ENCODE measurements at places on chromosomes 3 and 15.

- no peak for DNase-seq
These were observed 7.2 kb upstream of the EOMES start for GRCh38 chr3:27729325-27729724.

- DNase-seq, result no peak
These were observed 226.0 kb upstream of the GOLGA6L4 start for GRCh38 chr15:84009616-84010015.

GRCh38 chr15:83099290-83099689 is 8.2 kb upstream of the TM6SF1 start:
- DNase-seq, result no peak

- no peak for DNase-seq
These were observed 12.4 kb upstream of the USP3 start for GRCh38 chr15:63491979-63492378.

DNA sequence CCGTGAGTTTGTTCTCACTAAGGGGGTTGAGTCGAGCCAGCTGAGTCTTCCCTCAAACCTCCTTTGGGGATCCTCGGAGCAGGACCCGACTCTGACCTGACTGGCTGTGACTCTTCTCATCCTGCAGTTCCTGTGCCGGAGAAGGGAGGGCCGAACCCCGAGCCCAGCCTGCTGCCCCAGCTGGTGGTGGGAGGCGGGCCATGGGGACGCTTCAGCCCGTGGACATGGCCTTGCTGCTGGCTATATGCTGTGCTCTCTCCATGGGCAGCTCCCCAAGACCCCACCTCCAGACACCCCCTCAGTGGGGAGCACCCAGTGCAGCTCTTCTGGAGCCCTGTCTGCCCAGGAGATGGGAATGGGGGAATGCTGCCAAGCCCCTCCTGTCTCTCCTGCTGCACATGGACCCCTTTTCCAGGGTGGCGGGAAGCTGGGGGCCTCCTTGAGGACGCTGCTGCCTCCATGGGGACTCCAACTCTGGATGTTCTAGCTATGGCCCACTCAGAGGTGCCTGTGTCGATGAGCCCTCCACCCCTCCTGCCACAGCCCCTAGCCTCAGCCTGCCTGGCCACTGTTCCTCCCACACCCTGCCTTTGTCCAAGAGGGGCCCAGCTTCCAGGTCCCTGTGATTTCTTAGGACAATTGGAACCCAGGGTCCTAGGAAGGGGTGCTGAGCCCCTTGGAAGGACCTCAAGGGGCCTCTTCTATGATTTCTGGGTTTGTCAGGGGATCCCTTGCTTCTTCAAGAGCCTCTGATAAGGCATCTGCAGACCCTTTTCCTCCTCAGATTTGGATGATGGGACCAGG is 12.8 kb downstream of the C15orf39 start:
- no peak for DNase-seq

GRCh38 chr3:11832981-11833905 is 13.4 kb downstream of the TAMM41 start:
- DNase-seq, result no peak

GRCh38 chr3:141237701-141238521 is 6.3 kb downstream of the PXYLP1 start:
- DNase-seq, result no peak

GRCh38 chr15:69725957-69726356 is 273.3 kb downstream of the RPLP1 start:
- DNase-seq, result no peak

DNA sequence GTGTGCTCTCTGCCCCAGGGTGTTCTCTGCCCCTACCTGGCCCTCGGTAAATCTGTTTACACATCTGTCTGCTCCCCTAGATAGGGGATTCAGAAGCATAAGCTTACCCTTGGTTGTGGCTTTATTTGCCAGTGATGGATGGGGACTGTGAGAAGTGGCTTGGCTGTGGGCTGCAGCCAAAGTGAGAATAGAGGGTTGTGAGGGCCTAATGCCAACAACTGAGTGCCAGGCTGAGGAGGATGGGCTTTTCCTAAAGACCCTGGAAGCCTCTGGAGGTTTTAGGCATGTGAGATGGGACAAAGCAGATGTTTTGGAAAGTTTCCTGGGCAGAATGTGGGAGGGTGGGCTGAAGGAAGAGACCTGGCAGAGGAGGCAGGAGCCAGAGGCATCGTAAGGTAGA is 15.4 kb upstream of the APEH start:
- no peak for DNase-seq

- DNase-seq, result no peak
These were observed 16.2 kb downstream of the PTH1R start for GRCh38 chr3:46893763-46894162.

DNA sequence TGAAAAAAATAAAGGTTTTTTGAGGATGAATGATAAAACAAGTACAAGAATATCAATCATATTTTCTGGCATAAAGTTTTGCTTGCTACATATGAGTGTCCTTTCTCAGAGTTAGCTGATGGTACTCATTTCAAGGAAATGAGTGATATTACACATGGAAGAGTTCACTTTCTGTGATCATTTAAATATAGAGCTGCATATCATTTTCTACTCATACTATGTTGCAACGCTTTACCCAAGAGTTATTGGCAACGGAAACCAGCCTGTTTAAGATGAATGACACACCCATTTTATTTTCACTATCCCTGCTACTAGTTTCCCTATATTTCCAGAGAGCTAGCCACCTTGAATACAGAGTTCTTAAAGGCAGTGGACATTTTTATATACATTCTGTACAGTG is 35.4 kb upstream of the RBMS3 start:
- DNase-seq, result no peak

DNA sequence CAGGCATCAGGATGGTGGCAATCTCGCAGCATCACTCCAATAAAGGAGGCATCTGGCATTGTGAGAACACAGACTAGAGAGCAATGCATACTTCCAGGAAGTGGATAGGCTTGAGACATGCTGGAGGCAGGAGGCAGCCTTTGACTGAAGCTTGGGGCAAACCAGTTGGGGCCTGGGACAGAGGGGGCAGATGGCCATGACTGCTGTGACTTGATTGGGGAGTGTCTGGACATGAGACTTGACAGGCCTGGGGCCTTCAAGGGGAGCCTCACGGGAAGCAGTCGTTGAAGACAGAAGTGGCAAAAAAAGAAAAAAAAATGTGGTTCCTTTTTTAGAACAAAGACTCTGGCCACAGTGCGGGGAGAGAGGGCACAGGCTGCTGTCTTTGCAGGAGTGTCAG is 44.7 kb upstream of the CHRNA7 start:
- no peak for DNase-seq

- DNase-seq, result no peak
These were observed 339 bp downstream of the AMT start for GRCh38 chr3:49421890-49422378.

DNA sequence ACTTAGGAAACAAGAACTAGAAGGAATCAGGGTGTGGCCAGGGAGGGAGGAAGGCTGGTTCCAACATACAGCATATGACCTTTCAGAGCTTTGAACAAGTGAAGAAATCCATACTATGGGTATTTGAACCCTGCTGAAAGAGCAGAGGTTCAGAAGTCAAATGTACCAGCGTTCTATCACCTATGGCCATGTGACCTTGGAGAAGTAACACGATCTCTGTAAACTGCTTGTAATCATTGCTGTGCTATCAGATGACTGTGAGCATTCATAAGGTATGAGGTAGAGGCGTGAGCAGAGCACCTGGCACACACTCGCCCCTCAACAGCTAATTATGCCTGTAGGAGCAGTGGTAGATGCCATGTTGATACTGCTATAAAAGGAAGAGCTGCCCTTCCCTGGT is 55.2 kb downstream of the KLHL6 start:
- no peak for DNase-seq

- no peak for DNase-seq
These were observed 118.2 kb upstream of the STRIT1 start for GRCh38 chr3:155411500-155412223.

DNA sequence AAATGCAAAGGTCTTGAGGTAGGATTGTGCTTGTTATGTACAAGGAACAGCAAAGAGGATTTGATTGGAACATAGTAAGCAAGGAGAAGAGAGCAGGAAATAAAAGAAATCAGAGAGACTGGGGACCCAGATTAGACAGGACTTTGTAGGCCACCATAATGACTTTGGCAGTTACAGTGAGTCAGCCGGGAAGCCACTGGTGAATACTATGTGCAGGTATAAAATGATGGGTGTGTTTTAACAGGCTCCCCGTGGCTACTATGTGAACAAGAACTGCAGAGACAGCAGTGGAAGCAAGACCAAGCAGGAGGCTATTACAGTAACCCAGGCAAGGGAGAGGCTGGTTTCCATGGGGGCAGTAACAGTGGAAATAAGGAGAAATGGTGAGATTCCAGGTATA is 55.2 kb downstream of the NPTN start:
- no peak for DNase-seq

DNA sequence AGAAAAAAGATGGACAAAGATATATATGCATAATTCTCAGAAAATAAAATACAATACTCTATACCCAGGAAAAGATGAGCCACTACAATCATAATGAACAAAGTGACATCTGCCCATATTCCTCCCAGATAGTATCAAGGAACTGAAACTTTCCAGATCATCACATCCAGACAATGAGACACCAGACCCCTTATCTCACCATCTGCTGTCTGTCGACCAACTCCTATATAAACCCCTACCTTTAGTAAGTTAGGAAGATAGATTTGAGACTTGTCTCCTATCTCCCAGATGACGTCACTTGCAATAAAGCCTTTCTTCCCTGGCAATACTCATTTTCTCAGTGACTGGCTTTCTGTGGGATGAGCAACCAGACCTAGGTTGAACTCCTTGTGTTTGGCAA is 1071.6 kb downstream of the PLOD2 start:
- DNase-seq, result no peak

GRCh38 chr3:141525814-141526213 is 39.0 kb downstream of the RASA2 start:
- DNase-seq, result no peak

DNA sequence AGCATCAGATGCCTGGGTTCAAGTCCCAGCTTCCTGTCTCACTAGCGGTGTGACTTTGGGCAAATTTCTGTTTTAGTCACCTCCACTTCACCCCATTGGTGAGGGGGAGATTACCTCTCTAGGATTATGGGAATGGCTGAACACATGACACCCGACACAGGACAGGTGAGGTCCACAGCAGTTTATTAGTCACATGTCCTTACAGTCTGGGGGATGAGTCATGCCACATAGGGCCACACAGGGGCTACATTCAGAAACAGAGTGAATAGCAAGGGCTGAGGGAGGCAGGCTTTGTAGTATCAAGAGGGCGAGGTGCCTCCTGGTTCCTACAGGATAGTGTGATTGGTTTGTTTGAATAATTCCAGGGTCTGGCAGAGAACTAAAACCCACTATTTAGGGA is 15.2 kb upstream of the ITGA11 start:
- no peak for DNase-seq

DNA sequence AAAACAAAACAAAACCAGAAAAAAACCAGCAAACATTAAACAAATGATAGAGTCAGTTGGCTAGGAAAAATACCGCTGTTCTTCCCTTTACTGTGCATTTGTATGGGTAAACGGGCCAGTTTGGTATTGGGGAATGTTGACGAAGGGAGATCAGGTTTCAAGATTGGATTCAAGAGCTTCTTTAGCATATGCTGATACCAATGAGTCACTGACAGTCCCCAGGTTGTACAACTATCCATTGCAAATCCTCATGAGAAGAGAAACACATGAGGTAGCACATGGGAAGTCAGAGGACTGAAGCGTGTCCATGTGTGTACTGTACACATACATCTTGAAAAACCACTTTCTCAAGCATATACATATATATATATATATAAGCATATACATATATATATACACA is 25.6 kb downstream of the TIGIT start:
- DNase-seq, result no peak

DNA sequence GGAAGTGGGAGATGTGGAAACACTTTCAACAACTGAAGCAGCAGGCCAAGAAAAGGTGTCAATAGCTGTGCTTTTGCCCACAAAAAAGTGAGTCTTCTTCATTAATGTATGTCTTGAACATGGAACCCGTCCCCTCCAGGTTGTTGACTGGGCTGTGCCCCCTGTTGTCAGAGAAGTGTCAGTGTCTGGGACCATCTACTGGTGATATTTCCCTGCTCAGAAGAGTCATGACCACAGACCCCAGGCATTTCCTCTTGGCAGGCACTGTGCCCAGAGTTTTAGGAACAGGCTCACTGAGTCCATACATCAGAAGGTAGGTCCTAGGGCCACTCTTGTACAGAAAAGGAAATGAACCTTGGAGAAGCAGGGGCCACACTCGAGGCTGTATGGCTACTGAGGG is 54.8 kb upstream of the LARS2 start:
- no peak for DNase-seq

DNA sequence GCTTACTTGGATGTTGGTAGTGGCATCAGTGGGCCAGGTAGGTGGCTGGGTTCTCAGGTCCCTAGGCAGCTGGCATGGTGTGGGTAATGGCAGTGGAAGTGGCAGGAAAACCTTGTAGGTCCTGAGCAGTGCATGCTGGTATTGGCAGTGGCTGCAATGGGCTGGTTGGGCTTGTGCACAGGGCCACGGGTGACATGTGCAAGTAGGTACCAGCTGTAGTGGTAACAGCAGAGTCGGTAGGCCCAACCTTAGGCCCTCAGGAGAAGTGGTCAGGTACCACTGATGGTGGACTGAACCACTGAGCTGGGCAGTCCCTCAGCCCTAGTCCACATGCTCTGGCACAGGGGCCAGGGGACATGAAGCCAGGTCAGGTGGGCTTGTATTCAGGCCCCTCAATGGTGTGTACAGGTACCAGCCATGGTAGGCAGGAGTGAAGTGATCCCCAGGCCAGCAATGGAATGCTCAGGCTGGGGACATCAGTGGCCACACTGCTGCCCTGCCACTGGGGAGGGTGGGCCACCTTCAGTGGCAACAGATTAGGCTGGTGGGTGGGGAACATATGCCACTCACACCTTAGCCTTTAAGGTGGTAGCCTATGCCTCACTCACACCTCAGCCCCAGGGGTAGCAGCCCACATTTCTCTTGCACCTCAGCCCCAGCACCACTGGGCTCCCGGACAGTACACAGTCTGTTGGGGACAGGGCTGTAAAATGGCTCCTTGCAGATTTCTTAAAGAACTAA is 118.1 kb downstream of the LRRK1 start:
- no peak for DNase-seq

DNA sequence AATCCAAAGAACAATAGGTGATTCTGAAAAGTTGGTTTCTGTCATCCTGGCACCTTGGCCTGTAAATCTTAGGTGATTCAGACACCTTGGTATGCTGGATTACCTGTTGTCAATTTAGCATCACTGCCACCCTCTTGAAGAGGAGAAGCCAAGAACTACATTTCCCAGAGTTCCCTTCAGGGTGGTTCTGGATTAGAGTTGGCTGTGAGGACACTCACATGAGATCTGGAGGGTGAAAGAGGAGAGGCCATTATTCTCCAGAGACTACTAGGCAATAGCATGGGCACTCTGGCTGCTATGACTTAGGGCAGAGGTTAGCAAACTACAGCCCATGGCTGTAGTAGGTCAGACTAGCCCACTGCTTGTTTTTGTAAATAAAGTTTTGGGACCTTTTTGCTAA is 41.7 kb upstream of the CORO2B start:
- DNase-seq, result no peak

DNA sequence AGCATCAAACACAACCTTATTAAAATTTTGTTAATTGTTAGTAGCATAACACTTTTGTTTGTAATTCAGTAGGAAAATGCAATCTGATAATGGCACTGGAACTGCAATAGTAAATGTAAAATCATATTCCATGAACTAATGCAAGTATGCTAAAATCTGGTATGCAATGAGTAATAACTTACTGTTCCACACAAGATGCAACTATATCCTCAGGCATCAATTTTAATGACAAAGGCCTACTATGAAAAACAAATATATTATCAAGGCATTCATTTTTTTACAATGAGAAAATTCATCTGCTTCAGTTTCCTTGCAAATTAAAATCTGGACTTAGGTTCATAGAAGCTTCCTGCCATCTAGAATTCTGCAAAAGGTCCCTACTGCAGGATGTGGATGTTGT is 1.4 kb upstream of the NSMCE3 start:
- DNase-seq, result no peak

Data from GOT3 (cell line).